ENCODE measurements at places on chromosomes 16 and 17.

DNA sequence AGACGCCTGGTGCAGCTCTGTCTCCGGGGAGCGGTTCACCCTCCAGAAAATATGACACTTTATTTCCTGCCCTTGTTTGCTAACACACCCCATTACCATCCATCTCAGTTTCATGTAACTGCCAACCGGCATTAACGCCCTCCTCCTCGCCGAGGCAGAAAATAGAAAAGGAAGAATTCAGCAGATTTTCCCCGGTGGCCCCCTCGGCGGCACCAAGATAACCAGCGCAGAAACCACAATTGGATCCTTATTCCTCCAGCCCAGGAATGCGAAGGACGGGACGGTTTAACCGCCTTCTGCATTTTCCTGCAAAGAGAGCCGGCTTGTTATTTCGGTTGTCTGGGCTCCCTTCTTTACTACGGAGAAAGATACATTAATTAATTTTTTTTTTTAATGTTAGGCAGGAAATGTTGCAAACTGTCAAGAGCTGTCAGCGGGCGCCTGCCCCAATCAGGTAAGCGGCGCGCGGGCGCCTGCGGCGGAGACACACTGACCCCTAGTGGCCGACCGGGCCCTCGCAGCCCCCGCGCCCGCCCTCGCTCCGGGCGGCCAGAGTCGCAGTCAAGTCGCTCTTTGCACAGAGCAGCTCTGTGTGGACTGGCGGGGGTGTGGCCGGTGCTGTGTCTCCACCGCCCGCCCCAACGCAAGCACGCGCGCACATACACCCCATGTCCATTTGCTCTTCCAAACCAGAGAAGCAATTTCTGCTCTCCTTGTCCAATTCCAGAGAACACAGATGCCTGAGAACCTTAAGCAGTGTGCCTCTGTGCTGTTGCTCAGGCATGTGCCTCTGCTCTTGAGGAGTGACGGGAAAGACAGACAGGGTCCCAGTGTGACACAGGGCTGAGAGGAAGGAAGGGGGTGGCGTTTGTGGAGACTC is 53.6 kb downstream of the C17orf67 start:
- DNase-seq = peak; percentile 79

- no peak for DNase-seq
These were observed 4.6 kb upstream of the ALDOA start for GRCh38 chr16:30060836-30061554.

- peak; percentile 62 for DNase-seq
These were observed 4.7 kb upstream of the GFAP start for GRCh38 chr17:44919885-44920564.

DNA sequence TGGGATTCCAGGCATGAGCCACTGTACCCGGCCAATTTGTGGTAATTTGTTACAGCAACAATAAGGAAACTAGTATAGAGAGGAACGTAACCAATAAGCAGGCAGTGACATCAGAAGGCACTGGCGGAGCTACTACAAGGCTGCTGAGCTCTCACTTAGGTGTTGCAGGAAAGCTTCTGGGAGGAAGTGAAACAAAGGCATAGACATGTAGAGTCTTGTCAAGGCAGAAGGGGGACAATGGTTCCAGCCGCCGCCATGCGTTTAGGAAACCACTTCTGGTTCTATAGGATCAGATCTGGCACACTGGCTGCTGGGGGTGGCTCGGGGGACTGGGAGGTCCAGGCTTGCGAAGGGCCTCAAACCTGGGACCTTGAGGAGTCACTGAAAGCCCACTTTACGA is 9.4 kb upstream of the CPSF4L start:
- DNase-seq = no peak

GRCh38 chr16:86091976-86092375 is 193.0 kb downstream of the IRF8 start:
- DNase-seq = no peak

GRCh38 chr16:89161763-89162713 is 9.5 kb upstream of the CDH15 start:
- DNase-seq = no peak

GRCh38 chr16:16937576-16937975 is 533.2 kb downstream of the XYLT1 start:
- DNase-seq = no peak

DNA sequence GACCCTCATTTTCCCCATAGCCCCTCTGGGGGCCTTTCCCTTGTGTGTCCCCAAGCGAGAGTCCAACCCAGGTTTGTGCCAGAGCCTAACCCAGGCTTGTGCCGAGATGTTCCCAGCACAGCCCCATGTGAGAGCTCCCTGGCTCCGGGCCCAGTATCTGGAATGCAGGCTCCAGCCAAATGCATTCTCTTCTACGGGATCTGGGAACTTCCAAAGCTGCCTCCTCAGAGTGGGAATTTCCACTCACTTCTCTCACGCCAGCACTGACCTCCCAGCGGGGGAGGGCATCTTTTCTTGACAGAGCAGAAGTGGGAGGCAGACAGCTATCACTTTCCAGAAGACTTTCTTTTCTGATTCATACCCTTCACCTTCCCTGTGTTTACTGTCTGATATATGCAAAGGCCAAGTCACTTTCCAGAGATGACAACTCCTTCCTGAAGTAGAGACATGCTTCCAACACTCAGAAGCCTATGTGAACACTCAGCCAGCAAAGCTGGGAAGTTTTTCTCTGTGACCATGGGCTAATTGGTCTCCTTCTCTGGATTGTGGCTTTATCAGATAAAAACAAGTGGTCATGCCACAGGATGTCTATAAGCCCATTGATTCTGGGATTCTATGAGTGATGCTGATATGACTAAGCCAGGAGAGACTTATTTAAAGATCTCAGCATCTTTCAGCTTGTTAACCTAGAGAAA is 2.5 kb upstream of the CCL2 start:
- no peak for DNase-seq

- peak; percentile 71 for DNase-seq
These were observed at the start of gene DOK4 for GRCh38 chr16:57485916-57486857. Gene DOK4 (minus strand): TSS chr16:57486493. CDS start chr16:57479507, 6,986 bp downstream.

DNA sequence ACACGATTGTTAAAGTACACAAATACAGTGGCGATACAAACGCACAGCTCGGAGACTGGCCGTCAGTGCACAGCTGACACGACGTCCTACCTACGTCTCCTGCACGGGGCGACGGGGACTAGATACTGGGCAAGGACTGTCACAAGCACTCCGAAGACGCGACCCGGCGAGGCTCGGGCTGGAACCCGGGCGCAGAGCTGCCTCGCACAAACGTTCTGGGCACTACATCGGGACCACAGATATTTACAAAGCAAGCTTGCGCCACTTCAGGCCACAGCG is 13.8 kb downstream of the SLC16A3 start:
- no peak for DNase-seq

DNA sequence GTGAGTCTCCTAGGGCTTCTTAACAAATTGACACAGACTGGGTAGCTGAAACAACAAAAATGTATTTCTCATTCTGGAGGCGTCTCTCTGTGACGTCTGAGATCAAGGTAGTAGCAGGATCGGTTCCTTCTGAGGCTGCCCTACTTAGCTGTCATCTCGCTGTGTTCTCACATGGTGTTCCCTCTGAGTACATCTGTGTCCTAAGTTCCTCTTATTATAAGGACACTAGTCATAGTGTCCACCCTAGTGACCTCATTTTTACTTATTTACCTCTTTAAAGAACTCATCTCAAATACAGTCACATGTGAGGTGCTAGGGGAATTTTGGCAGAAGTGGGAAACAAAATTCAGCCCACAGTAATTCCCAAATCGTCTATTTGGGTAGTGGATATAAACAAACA is 529.1 kb downstream of the NPIPA7 start:
- no peak for DNase-seq

GRCh38 chr17:31562376-31562840 is 170.9 kb downstream of the RAB11FIP4 start:
- no peak for DNase-seq

- no peak for DNase-seq
These were observed 3.8 kb downstream of the MRC2 start for GRCh38 chr17:62631086-62631935.

DNA sequence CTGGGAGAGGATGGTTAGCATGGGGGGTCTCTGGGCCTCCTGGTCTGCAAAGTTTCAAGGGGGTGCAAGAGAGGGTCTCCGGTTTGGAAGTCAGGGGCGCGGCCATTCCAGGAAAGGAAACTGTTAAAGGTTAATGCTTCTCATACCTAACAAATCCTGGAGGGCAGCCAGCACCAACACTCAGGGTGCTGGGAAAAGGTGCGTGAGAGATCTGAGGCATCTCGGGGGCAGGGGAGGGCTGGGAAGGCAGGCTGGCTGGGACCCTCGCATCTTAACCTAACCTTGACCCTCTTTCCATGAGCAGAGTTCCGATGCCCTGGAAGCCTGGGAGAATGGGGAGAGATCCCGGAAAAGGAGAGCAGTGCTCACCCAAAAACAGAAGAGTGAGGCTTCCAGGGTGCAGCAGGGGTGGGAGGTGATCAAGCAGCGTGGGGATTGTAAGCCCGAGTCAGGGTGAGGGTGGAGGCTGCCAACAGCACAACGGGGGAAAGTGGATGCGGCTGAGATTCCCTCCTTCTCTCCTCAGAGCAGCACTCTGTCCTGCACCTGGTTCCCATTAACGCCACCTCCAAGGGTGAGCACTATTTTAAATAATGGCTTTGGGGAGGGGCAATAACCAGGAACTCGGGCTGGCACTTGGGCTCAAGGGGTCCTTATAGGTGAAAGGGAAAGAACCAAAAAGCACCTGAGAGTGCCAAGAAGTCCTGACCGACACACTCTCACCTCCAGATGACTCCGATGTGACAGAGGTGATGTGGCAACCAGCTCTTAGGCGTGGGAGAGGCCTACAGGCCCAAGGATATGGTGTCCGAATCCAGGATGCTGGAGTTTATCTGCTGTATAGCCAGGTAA is 996 bp downstream of the TNFSF13 start:
- DNase-seq = no peak

GRCh38 chr16:58832386-58832895 is 98.3 kb upstream of the GOT2 start:
- DNase-seq = no peak

DNA sequence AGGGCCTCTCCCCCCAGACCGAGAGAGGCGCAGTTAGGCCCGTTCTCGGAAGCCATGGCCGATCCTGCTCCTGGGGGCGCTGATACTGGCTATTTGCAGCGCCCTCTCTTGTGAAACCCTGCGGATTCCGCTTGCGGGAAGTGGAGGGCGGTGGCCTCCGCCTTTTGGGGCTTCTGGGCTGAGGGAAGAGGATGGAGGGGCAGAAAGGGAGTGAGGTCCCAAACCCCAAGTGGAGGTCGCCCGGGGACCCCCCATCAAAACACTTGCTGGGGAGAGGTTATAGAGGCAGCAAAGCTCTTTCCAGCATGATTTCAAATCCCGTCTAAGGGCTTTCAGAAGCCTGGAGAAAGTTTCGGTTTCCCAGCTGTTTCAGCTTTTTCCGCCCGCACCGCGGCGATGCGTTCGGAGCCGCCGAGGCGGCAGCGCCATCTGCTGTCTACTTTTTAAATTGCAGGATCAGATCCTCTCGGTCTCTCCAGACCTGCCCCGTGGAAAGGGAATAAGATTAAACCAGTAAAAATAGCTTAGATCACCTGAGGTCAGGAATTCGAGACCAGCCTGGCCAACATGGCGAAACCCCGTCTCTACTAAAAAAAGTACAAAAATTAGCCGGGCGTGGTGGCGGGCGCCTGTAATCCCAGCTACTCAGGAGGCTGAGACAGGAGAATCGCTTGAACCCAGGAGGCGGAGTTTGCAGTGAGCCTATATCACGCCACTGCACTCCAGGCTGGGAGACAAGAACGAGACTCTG is 15.8 kb downstream of the SNX20 start:
- peak; percentile 73 for DNase-seq

Data from CD4-positive, alpha-beta T cell treated with Interferon gamma for 1 hour (primary cell).